Left lung (tissue), 14 donors: ENCODE measurements at places on chromosomes 1 and 21.

GRCh38 chr1:26060832-26061574, 6.4 kb downstream of the TRIM63 start:
- DNase-seq: no peak

GRCh38 chr21:39313042-39313570, 326 bp downstream of the BRWD1 start:
- DNase-seq: no peak

- DNase-seq: no peak
Observed at GRCh38 chr1:244445320-244446181, 6.2 kb downstream of the ADSS2 start.

GRCh38 chr1:228097333-228098081, 5.6 kb downstream of the C1orf35 start:
- DNase-seq: no peak

GRCh38 chr1:172537827-172538391, 5.0 kb downstream of the SUCO start:
- no peak for DNase-seq

DNA sequence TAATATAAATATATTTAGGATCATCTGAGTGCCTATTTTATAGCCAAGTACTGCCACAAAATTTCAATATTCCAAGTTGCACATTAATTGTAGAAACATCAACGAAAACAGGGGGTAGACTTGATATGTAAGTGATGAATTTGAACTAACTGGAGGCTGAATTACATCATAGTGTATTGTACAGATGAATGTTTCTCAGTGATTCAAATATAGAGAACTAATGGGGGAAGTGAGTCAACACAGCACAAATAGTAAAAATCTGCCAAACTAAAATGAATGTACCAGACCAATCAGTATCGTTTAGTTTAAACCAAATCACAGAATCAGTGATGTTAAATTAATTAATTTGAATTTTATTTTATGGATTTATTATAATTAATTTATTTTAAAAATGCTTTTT, 42.8 kb downstream of the RTCA start:
- no peak for DNase-seq

DNA sequence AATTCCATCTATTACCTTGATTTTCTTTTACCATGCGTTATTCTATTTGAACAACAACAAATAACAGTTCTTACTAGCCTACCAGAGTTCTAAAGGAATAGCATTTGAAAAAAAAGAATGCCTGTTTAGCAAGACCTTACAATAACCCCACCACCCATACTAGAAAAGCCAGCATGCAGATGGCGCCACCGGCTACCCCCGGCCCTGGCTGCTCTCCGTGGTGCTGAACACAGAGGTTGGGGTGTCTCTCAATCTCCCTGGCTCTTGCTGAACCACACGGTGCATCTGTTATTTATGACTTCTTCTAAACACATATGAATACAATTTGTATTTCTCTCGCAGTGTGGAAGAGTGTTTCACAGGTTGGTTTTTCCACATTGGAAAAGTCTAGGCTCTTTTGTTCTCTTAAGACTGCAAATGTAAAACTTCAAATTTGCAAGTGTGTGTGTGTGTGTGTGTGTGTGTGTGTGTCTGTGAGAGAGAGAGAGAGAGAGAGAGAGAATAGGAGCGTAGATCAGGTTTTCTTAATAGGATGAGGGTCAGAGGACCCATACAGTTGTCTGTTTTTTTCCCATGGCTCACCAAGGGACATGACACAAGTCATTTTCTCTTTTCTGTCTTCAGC, 13.6 kb downstream of the GRIK3 start:
- no peak for DNase-seq
